Globus pallidus (tissue), 1 donor: ENCODE measurements at places on chromosomes 4 and X.
A peak's percentile ranks its signal among the peaks of the same experiment; 100 is the strongest.

GRCh38 chrX:87160435-87161010 lies 357.1 kb upstream of the KLHL4 start:
- DNase-seq: peak; percentile 19

DNA sequence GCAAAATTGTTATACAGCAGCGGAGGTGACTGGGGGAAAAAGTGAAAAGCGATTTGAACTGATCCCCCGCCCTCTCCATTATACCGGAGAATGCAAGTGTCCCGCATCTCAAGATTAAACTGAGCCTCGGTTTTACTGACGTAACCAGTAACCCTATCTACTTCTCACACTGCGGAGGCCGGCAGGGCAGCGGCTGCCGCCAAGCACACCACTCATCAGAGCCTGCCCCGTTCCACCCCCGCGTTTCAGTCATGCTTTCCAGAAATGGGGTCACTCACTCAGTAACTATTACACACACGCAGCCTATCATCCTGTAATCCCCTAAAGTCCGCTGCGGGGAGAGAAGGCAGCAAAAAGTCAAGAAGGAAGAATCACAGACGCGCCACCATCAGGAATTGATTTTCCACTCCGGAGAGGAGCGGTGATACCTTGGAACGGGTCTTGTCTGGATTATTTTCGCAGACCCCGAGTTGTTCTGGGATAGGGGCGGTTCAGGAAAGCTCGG lies 1.4 kb downstream of the RPS6KA3 start:
- no peak for DNase-seq

- DNase-seq: no peak
These were observed 231.1 kb downstream of the STPG2 start for GRCh38 chr4:97912156-97912555.

- no peak for DNase-seq
These were observed 246.4 kb upstream of the SLC7A11 start for GRCh38 chr4:138488533-138488932.

- peak; percentile 23 for DNase-seq
These were observed 519 bp downstream of the SLC25A4 start for GRCh38 chr4:185143601-185143969.

GRCh38 chrX:19064175-19064574 lies 58.1 kb downstream of the ADGRG2 start:
- DNase-seq: no peak

- no peak for DNase-seq
These were observed 75.9 kb downstream of the CLNK start for GRCh38 chr4:10608501-10609219.

DNA sequence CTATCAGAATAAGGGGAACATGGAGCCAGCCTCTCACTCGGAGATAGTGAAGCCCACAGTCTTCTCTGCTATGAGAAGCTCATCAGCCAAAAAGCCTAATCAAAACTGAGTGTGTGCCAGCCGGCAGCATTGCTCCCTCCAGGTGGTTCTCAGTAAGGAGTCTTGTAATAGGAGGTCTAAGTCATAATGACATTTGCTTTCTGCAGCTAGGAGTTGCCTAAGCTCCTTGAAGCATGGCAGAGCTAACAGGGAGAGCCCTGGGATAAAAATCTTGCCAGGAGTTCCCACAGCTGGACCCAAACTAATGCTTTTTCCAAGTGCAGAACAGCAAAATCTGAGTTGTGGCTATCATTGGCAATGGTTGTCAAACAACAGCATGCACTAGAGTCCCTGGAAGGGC lies 245.2 kb downstream of the SPATA18 start:
- no peak for DNase-seq

- DNase-seq: no peak
These were observed 248.5 kb upstream of the DIAPH2 start for GRCh38 chrX:96436105-96436504.

DNA sequence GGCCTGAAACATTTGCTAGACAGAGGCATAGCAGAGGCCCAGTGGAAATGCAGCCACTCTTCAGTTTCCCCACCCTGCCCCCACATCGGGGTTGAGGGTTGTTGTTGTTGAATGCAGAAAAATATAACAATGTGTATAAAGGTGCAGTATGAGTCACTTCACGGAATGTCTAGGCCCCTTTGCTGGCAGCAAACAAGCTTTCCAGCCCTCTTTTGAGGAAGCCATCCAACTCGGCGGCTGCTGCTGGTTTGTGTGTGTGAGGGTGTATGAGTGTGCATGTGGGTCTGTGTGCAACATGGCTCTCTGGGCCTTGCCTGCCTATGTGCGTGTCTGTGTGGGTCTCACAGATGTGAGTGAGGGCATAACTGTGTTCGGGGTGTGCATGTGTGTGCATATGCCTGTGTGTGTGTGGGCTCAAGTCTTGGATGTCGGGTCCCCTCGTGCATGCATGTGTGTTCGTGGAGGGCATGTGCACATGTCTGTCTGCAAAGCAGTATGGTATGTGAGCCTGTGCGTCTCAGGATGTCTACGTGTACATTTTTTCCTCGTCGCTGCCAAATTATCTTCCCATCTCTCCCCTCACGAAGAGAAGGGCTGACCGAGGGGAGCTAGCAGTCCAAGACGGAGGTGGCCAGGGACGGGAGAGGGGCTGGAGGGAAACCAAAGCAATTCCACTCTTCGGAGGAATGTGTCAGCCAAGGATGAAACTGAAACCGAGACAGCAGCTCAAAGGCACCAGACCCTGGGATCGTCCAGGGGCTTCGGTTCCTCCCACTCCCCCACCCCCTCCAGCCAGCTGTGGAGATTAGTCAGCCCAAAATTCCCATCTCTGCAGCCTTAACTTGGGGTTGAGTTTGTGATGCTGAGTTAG lies 8.4 kb upstream of the ELF4 start:
- DNase-seq: no peak

GRCh38 chr4:88549815-88550214 lies 26.2 kb upstream of the PYURF start:
- no peak for DNase-seq

GRCh38 chr4:52864793-52865192 lies 2.7 kb downstream of the RASL11B start:
- DNase-seq: no peak

GRCh38 chrX:148956352-148956751 lies 455.9 kb downstream of the AFF2 start:
- DNase-seq: no peak

GRCh38 chr4:113384600-113384999 lies 335.1 kb downstream of the ANK2 start:
- DNase-seq: no peak

GRCh38 chr4:114200026-114200425 lies 220.6 kb upstream of the ARSJ start:
- DNase-seq: no peak

- DNase-seq: no peak
These were observed 36.0 kb downstream of the INTU start for GRCh38 chr4:127668770-127669169.

- DNase-seq: no peak
These were observed 52.1 kb downstream of the PRKG2 start for GRCh38 chr4:81162752-81163458.

DNA sequence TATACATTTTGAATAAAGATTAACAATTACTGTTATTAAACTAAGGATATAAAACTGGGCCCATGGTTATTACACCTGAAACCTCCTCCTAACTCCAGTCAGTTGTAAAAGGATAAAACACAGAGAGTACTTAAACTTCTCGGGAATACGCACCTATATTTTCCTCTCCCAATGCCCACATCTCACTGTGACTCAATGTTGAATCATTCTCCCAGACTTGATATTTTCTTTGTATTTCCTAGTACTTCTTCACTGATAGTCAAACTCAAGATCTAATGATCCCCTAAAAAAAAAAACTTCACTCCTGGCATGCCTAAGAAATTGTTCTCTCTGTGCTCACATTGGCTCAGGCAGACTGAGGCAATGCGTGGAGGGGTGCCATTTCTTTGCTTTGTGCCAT lies 212.5 kb upstream of the DKK2 start:
- DNase-seq: no peak

DNA sequence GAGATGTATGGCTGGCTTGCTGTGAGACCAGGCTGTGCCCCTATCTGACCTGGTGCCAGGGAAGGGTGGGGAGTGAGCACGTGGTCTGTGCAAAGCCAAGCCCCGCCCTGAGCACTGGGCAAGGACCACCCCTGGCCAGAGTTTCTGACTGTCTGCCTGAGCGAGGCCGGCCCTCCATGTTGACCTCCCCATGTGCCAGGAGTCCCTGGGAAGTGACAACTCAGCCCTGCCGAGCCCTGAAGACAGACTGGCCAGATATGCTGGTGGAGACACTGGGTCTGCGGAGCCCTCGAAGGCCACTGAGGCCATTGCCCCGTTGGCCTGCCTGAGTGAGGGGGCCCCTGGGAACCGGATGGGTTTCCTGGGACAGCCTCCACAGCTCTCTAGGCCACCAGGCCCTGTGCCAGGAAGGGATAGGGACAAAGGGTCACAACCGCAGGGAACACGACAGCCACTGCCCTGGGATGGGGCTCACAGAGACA lies 7.1 kb upstream of the BGN start:
- no peak for DNase-seq

DNA sequence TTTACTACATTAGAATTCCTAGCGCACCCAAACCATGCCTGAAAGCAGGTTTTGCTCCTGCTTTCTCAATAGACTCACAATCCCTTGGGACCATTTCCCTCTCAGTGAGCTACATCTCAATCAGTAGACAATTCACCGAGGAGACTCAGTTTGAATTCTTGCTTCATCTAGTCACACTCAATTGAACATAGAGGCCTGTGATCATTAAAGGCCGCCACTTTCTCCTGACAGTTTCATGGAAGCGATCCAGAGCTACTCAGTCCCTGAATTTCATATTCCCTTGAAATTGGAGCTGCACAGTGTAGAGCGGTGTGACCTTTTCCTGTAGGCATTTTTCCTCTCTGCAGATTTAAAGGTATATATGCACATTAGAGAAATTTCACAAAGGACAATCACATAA lies 193.9 kb upstream of the SPOCK3 start:
- no peak for DNase-seq

- no peak for DNase-seq
These were observed 91.3 kb downstream of the NKX6-1 start for GRCh38 chr4:84407554-84408407.

- no peak for DNase-seq
These were observed 477.5 kb downstream of the SPRY1 start for GRCh38 chr4:123874063-123874462.

- no peak for DNase-seq
These were observed 21.6 kb upstream of the CCNQ start for GRCh38 chrX:153620576-153620975.

DNA sequence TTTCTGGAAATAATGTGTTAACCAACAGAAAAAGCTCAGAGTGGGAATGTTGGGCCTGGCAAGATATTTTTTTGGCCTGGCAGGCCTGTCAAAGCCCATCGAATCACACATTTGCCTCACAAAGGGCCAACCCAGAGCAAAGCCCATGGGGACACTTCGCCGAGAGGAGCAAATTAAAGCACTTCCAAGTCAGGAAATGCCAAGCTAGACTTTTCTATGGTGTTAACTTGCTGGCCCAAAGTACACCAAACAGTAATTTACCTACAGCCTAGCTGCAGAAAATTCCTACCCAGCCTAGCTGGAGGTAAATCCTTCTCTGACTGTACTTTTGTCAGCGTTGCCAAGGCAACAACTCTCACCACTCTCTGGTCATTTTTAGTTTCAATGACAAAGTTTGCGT lies 288.6 kb upstream of the LDB2 start:
- DNase-seq: peak; percentile 20

DNA sequence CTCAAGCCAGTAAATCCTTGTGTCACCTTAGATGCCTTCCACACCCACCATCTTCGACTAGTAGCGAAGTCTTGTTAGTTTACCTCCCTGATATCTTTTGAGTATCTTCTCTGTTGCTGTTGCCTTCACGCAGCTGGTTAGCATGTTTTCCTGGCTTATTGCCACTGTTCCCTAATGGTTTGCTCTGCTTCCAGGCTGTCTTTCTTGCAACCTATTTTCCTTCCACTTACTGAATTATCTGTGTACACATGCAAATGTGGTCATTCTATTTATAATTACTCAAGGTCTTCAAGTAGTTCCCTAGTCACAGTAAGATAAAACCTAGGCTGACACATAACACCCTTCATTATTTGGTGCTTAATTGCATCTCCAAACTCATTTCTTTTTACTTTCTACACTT lies 89.5 kb downstream of the UGT8 start:
- no peak for DNase-seq

DNA sequence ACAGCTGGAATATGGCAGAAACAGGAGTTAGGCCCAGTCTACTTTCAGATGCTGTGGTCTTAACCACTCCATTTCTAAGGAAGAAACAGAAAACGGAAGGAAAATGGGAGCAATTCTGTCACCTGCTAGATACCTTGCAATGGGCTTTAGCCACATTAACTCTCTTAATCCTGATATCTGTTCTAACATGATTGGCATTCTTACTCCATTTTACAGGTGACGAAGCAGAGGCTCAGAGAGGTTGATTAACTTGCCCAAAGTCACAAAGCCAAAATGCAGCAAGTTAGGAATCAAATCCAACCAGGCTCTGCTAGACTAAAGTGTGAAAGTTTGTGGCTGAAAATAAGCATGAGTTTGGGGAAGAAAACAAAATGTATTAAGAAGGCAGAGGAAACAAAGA lies 196.9 kb downstream of the MAML3 start:
- no peak for DNase-seq

- no peak for DNase-seq
These were observed 5.5 kb downstream of the SAT1 start for GRCh38 chrX:23788521-23788920.

DNA sequence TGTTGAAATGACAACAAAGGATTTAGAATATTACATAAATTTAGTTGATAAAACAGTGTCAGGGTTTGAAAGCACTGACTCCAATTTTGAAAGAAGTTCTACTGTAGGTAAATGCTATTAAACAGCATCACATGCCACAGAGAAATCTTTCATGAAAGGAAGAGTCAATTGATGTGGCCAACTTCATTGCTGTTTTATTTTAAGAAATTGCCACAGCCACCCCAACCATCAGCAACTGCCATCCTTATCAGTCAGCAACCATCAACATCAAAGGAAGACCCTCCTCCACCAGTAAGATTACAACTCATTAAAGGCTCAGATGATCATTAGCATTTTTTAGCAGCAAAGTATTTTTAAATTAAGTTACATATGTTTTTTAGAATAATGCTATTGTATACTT lies 54.6 kb upstream of the RAB9B start:
- no peak for DNase-seq

DNA sequence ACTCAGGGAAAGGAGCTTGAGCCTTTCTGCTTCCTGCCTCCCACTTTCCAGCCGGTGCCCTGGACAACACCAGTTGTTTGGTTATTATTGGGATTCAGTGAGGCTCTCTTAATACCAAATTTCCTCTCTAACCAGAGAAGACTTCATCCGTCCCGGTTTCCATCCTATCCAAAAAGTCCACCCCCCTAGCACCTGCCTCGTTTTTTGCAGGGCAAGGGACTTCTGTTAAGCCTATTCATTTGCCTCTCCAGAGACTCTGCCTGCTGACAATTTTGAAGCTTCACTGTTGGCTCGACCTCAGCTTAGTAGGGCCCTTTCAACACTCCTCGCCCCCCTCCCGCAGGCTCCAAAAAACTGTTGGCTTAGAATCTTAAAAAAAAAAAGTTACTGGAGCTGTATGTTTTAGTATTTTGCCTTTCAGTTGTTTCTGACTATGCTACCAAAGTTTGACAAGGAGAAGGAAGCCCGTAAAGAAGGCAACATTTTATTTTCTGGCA lies 779 bp upstream of the PRSS12 start:
- no peak for DNase-seq
